Thoracic aorta (tissue), 2 donors: ENCODE measurements at places on chromosomes 7 and 10. TPM values are rescaled to one million over a fixed set of nuclear protein-coding genes. Genes with fewer than 3 reads are reported as not detected.

Gene GPR158
- total RNA-seq = not detected

Gene DDC
- total RNA-seq = 0.85 TPM

GRCh38 chr10:70885481-70885880 lies 2.9 kb downstream of the PCBD1 start:
- DNase-seq = no peak
- H3K36me3 ChIP-seq = no peaks in the 10 kb centered on the region
- H3K27me3 ChIP-seq = no peaks in the 10 kb centered on the region
- peaks cover 8% of the 10 kb centered on the region for H3K4me1 ChIP-seq
- no peak overlapping the region for H3K27ac ChIP-seq

DNA sequence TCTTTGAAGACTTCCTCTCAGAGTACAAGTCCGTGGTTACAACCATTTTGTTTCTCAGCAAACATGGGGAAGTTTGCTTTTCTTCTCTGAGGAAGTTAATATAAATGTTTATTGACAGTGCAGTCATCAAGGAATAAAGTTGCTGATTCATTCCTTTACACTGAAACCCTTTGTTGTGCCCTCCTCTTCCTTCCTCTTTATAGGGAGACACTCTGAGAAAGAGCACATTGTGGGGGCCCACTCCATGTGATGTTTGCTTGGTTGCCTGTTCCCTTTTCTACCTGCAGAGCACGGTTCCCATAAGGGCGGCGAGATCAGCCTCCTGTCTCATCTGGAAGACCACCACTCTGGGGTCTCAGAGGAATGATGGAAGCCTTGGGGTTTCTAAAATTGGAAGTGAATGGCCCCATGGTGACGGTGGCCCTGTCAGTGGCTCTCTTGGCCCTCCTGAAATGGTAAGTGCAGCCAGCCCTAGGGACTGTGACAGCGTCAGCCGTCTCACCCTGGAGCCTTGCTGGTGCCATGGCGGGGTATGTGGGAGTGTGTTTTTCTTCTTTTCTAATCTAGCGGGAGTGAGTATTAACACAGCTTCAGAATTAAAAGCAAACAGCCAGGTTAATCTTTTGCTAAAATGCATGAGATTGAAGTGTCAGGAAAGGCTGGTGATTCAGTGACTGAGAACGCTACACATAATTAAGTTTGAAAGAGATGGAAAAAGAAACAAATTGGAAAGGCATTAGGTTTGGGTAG lies at the start of gene TBXAS1:
Gene TBXAS1 (plus strand): TSS at position 240 of the 750 bp plus-strand sequence. CDS start 127 bp downstream, at position 367.
- no peaks in the 10 kb centered on the region for H3K27me3 ChIP-seq
- peak within 1 kb of the TSS; percentile 54 for H3K4me3 ChIP-seq
- no peak for DNase-seq
- no peaks in the 10 kb centered on the region for H3K36me3 ChIP-seq

- H3K4me1 ChIP-seq = peaks cover 20% of the 10 kb centered on the region
- peak within 1 kb of the TSS; percentile 90 for H3K4me3 ChIP-seq
- H3K27me3 ChIP-seq = no peaks in the 10 kb centered on the region
Observed at GRCh38 chr10:60944058-60944909, at the start of gene RHOBTB1. Gene RHOBTB1, minus strand, starts transcription at chr10:60944185. Its CDS starts 32,643 bp downstream, at chr10:60911542.

GRCh38 chr7:114777288-114777687 lies 144.6 kb upstream of the MDFIC start:
- H3K4me1 ChIP-seq = no peaks in the 10 kb centered on the region
- DNase-seq = no peak
- no peaks in the 10 kb centered on the region for H3K27me3 ChIP-seq

DNA sequence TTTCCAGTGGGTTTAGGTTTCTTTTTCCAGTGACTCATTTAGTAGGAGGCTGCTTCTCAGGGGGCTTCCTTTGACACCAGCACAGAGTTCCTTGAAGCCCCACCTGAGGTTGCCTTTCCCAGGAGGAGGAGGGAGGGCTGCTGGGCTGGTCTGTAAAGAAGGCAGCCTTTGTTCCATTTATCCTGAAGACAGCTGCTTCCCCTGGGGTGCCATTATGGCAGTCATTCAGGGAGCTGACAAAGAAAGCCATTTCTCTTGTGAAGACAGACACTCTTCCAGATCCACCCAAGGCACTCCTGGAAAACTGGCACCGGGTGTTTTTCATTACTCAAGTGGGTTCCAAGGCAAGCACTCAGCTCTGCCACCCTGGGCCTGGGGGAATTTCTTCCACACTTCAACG lies 54.0 kb downstream of the MTURN start:
- no peak for DNase-seq
- H3K36me3 ChIP-seq = no peaks in the 10 kb centered on the region
- no peak overlapping the region for H3K27ac ChIP-seq
- no peak overlapping the region for H3K4me3 ChIP-seq
- H3K27me3 ChIP-seq = no peaks in the 10 kb centered on the region

DNA sequence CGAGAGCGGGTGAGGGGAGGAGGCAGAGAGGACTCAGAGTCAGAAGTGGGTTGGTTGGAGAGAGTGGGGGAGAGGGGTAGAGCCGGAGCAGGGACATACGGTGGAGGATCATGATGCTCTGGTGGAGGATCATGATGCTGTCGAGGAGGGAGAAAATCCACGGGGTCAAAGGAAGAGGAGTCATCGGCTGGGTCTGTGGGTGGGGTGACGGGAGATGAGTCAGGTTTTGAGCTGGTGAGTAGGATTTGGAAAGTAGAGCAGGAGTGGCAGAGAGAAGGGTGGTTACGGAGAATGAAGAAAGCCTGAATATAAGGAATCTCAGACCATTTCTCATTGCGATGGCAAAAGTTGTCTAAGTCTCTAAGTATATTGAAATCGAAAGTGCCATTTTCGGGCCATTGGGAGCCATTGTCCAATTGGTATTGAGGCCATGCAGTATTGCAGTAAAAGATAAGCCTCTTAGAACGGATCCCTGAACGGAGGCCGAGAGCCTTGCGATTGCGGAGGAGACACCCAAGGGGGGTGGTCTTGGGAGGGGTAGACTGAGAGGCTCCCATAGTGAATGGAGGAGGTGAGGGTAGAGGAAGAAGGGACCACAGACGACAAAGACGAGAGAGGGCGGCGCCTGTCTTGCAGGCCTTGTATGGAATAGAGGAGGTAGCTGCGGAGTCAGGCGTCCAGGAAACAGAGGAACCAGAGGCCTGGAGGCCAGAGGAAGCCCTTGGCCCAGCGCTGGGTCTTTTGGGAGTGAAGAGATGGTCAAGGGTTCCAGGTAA lies 23.8 kb downstream of the SCIN start:
- H3K4me3 ChIP-seq = no peak overlapping the region
- DNase-seq = no peak
- no peaks in the 10 kb centered on the region for H3K36me3 ChIP-seq
- no peak overlapping the region for H3K27ac ChIP-seq
- no peaks in the 10 kb centered on the region for H3K27me3 ChIP-seq
- H3K4me1 ChIP-seq = no peaks in the 10 kb centered on the region

GRCh38 chr10:16441173-16441840 lies 4.5 kb downstream of the PTER start:
- no peak for DNase-seq
- peaks cover 4% of the 10 kb centered on the region for H3K4me1 ChIP-seq
- H3K36me3 ChIP-seq = no peaks in the 10 kb centered on the region

- no peak overlapping the region for H3K27ac ChIP-seq
- peaks cover 3% of the 10 kb centered on the region for H3K36me3 ChIP-seq
- H3K4me1 ChIP-seq = no peaks in the 10 kb centered on the region
- DNase-seq = no peak
- no peak overlapping the region for H3K4me3 ChIP-seq
- H3K27me3 ChIP-seq = no peaks in the 10 kb centered on the region
Observed at GRCh38 chr10:72879245-72879644, 14.3 kb upstream of the OIT3 start.

- H3K27me3 ChIP-seq = no peaks in the 10 kb centered on the region
- no peaks in the 10 kb centered on the region for H3K4me1 ChIP-seq
- no peaks in the 10 kb centered on the region for H3K36me3 ChIP-seq
- DNase-seq = no peak
- no peak overlapping the region for H3K4me3 ChIP-seq
Observed at GRCh38 chr10:117322260-117322659, 53.0 kb downstream of the PDZD8 start.

- H3K27me3 ChIP-seq = no peaks in the 10 kb centered on the region
- no peak for DNase-seq
- peaks cover 11% of the 10 kb centered on the region for H3K4me1 ChIP-seq
- peak overlapping the region; percentile 75 for H3K27ac ChIP-seq
- H3K4me3 ChIP-seq = peak overlapping the region; percentile 93
Observed at GRCh38 chr10:11612021-11613001, 861 bp upstream of the USP6NL start.

- no peak for DNase-seq
- H3K4me3 ChIP-seq = no peak overlapping the region
- H3K4me1 ChIP-seq = no peaks in the 10 kb centered on the region
- H3K27ac ChIP-seq = no peak overlapping the region
- H3K36me3 ChIP-seq = no peaks in the 10 kb centered on the region
Observed at GRCh38 chr7:142754681-142755575, 5.7 kb downstream of the PRSS1 start.

DNA sequence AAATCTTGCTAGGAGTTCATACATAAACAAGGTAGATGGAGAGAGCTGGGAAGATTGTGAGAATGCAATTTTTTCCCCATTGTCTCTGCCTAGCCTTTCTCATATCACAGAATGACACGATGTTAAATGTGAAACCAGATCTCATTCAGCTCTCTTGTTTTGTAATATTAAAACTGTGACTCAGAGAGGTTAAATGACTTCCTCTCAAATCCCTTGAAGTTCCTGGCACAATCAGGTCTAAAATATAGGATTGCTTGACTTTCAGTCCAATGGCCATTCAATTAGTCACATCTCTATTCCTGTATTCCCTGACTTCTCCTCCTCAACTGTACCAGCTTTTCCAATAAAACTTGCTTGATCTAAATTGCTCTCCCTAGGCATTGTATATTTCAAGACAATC lies 3.1 kb downstream of the ANKRD22 start:
- no peak for DNase-seq
- no peak overlapping the region for H3K27ac ChIP-seq
- no peaks in the 10 kb centered on the region for H3K27me3 ChIP-seq
- no peaks in the 10 kb centered on the region for H3K36me3 ChIP-seq
- H3K4me1 ChIP-seq = no peaks in the 10 kb centered on the region

DNA sequence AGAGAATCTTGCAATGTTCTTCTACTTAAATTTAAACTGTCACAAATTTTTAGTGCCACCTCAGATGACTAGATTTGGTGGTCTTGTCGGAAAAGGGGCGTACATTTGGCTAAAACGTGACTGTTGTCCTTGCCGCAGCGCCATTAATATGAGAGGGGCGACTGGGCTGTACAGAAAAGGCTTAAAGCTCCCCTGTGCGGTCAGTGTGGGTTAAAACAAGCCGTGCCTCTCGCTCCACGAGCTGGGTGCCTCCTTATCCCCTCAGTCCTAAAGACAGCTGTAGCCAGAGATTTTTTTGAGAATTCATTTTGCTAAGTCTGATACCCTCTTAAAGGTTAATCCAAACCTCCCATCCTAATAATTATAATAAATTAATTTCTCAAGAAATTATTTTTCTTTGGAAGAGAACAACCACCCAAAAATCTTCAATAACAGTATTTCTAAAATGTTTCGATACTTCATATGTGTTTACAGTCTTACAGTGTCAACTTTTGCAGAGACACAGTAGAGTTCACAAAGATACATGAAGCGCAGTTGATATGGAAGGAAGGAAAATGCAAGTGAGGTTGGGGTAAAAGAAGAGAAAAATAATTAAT lies 68.6 kb downstream of the C7orf25 start:
- no peaks in the 10 kb centered on the region for H3K27me3 ChIP-seq
- no peaks in the 10 kb centered on the region for H3K36me3 ChIP-seq
- no peak for DNase-seq
- H3K4me1 ChIP-seq = no peaks in the 10 kb centered on the region
- no peak overlapping the region for H3K27ac ChIP-seq
